ENCODE measurements at places on chromosomes 2 and 18.

DNA sequence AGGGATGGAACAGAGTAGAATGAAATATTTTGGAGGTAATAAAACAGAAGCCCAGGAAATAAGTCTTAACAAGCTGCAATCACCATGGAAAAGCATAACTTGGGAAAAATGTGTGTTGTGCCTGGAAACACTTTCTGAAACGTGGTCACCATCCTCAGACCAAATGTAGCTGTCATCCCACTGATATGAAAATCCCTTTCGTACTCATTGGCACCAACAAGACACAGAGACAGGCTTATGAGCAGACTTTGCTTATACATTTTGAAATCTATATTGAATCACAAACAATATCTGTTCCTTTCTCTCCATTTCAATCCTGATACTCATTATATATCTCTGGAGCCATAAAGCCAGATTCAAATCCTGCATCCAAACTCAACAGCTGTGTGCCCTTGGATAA is 28.7 kb downstream of the MREG start:
- no peak for DNase-seq

GRCh38 chr18:48645427-48646002 is 106.7 kb downstream of the CTIF start:
- DNase-seq: no peak

DNA sequence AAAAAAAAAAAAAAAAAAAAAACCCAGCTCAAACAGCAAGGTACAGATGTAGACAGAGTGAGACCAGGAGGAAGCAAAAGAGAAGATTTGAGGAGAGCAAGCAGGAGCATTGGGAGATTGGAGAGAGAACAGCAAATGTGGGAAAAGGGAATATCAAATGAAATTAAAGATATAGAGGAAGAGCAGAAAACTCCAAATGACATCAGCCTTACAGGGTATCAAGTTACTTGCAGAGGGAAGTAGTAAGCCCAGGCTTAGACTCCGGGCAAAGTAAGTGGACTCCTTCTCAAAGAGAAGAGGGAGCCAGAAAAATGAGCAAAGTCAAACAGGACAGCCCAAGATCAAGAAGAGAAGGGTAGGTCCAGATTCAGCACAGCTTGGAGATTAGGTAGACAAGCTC is 93.3 kb upstream of the PPP1CB start:
- no peak for DNase-seq

- DNase-seq: no peak
Measured at GRCh38 chr18:11993264-11993916, 12.1 kb downstream of the IMPA2 start.

Data from stimulated activated naive CD4-positive, alpha-beta T cell treated with Interleukin-2 at 50 U/mL for 16 hours (primary cell).